Activated CD8-positive, alpha-beta memory T cell treated with anti-CD3 and anti-CD28 coated beads for 1 hour (primary cell): ENCODE measurements at places on chromosomes 7 and 10.

- DNase-seq = no peak
Measured at GRCh38 chr10:111716032-111716431, 467.5 kb downstream of the GPAM start.

DNA sequence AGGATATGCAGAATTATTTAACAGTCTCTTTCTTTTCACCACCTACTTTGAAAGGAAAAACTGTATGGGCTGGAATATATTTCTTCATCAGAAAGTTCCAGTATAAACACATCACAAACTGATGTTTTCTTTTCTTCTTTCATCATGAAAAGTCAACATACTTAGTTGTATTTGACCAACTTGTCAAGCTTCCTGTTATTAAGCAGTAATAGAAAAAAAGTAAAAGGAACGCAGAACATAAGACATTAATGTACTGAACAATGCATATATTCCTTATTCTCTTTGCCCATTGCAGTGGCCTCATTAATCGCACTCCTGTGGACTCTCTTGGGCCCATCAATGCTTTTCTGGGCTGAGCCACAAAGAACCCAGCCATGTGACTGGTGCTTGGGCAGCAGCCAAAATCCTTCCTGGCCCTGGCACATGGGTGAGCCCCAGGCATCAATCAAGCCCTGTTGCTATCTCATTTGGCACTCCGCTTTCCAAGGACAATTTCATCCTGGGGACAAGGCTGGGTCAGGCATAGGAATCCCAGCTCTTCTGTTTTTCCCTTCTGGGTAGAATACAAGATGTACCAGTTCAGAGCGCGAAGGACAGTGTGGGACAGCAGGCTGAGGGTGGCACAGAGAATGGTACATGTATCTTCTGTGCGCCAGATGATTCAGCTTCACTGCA lies 42.3 kb downstream of the RHOBTB1 start:
- no peak for DNase-seq

GRCh38 chr10:83218205-83218604 lies 921.1 kb upstream of the GHITM start:
- DNase-seq = no peak

DNA sequence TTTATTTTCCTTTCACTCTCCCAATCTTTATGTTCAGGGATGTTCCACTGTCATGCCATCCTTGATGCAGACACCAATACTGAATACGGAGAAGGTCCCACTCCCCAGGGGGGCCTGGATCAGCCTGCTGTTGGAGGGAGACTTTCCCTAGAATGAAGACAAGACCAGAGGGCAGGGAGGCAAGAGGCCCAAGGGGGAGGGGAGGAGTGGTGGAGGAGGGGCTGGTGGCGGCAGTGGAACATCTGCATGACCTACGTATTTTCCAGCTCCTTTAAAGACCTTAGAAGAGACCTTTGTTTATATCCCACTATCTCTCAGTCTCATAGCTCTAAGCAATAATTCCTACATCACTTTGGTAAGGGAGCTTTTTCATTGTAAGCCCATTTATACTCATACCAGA lies 183.0 kb downstream of the HECW1 start:
- no peak for DNase-seq

DNA sequence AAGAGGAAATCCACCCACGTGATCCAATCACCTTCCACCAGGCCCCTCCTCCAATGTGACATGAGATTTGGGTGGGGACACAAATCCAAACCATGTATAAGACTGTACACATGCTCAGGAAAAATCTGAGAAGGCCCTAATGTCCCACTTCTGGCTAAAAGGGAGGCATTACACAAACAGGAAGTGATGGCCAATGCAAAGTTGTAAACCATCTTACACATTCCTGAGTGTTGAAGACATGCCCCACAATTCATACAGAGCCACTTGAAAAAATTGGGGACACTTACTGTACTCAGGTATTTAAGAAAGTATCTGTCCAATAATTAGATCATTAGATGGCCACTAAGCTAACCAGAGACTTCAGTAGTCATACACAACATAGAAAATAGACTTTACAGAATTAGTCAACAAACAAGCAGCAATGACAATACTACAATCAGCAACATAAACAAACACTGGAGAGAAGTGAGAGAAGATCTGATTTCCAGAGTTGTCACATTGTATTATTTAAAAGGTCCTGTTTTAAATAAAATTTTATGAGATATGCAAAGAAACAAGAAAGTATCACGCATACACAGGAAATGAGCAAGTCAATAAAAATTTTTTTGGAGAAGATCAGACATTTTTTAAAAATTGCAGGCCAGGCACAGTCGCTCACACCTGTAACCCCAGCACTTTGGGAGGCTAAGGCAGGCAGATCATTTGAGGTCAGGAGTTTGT lies 143.3 kb downstream of the DGKI start:
- no peak for DNase-seq

GRCh38 chr7:46076527-46076926 lies 155.5 kb upstream of the IGFBP3 start:
- DNase-seq = no peak

DNA sequence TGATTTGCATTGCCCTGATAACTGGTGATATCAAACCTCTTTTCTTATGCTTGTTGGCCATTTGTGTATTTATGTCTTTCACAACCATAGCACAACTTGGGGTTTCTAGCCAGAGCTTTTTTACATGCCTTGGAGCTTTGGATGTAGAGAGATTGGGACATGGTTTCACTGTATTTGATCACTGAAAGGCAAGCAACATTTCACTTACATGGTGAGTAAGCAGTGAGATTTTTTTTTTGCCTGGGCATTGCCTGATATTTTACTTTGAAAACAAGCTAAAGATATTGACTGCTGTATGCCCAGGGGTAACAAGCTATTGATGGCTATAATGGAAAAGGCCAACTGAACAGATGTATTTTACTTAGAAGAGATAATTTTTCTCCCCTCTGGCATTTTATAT lies 259.0 kb downstream of the PHTF2 start:
- no peak for DNase-seq

- DNase-seq = no peak
Measured at GRCh38 chr7:52786174-52786573, 249.3 kb upstream of the POM121L12 start.

DNA sequence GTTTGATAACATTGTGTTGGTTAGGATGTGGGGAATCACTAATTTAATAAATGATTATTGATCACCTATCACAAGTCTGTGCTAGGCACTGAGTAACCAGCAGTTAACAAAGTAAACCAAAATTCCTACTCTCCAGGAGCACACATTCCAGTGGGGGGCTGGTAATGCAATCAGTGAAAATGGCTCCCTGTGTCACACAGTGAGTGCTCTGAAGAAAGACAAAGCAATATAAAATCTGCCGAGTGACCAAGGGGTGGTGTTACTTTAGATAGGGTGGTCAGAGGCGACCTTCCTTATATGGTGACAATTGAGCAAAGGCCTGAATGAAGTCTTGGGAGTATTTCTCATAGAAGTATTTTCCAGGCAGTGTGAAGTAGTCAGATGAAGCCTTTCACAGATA lies 13.6 kb upstream of the SMC3 start:
- no peak for DNase-seq
